ENCODE measurements at places on chromosomes 7 and 10.

GRCh38 chr10:4391683-4392082 is 434.3 kb upstream of the AKR1E2 start:
- H3K27me3 ChIP-seq, result no peaks in the 10 kb centered on the region
- H3K4me3 ChIP-seq, result no peak overlapping the region
- no peak overlapping the region for H3K27ac ChIP-seq
- no peaks in the 10 kb centered on the region for H3K36me3 ChIP-seq

DNA sequence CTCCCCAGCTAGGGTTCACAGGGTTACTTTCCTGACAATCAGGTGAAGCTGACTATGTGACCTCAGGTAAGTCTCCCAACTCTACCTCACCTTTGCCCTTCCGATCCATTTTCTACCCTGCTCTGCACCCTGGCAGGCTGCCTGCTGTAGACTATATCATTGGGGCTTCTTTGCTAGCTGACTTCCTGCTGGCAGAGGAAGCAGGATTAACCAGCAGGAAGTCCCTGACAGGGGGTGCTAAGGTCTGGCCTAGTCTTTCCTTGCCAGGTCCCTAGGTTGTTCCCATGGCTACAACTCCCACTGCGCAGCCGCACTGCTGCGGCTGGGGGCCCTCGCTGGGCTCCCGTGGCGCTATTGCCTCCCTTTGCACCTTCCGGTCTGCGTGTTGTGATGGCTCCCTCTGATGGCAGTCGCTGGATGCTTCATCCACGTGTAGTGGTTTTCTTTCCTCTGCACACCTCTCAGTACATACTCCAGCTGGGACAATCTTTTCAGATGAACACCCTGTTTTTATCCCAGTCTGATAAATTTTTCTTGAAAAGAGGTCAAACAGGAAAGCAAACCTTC is 365.9 kb downstream of the REEP3 start:
- no peak for DNase-seq
- no peak overlapping the region for H3K27ac ChIP-seq
- no peaks in the 10 kb centered on the region for H3K4me1 ChIP-seq
- H3K36me3 ChIP-seq, result no peaks in the 10 kb centered on the region

DNA sequence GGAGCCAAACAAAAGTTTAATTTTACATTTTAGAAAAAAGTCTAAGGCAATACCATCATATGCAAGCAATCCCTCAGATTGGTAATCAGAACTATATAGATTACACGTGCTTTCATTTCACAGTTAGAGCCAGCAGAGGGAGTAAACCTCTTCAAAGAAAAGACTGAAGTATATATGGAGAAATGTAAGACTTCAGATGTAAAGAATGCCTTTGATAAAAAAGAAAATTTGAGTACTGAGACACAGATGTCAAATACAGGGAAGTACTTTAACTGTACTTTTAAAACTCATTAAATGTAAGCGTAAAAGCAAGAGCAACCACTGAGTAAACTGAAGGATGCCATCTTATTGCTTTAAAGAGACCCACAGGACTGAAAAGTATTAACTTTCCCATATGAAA is 101.4 kb upstream of the FAM133B start:
- peaks cover 2% of the 10 kb centered on the region for H3K36me3 ChIP-seq
- H3K27ac ChIP-seq, result no peak overlapping the region
- no peak overlapping the region for H3K4me3 ChIP-seq
- no peaks in the 10 kb centered on the region for H3K27me3 ChIP-seq
- no peaks in the 10 kb centered on the region for H3K4me1 ChIP-seq

DNA sequence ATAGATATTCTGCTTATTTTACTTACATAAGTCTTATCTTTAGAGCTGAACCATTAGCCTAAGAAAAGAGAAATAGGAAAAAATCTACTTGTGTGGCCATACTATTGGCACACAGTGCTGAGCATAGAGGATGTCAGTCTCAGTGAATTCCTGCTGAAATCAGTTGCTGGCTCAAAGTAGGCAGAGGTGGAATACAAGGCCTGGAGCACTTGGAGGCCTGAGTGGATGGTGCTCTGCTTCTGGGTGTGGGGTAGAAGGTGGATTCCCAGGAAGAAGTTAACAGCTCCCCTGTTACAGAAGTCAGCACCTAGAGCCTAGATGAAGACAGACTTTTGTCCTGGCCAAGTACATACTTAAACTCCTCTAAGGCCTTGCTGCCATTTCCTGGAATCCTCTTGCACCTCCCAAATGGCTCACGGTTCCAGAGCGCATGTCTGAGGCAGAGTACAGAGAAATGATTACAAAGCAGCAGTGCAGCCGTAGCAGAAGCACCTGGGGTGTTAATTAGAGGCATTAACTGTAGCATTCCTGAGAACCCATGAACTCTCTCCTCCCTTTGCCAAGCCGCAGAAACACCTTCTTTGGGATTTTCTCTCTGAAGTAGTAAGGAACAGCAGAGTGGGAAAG is 18.0 kb upstream of the XPNPEP1 start:
- no peaks in the 10 kb centered on the region for H3K27me3 ChIP-seq
- no peak for DNase-seq
- H3K27ac ChIP-seq, result no peak overlapping the region
- no peaks in the 10 kb centered on the region for H3K4me1 ChIP-seq
- H3K4me3 ChIP-seq, result no peak overlapping the region

DNA sequence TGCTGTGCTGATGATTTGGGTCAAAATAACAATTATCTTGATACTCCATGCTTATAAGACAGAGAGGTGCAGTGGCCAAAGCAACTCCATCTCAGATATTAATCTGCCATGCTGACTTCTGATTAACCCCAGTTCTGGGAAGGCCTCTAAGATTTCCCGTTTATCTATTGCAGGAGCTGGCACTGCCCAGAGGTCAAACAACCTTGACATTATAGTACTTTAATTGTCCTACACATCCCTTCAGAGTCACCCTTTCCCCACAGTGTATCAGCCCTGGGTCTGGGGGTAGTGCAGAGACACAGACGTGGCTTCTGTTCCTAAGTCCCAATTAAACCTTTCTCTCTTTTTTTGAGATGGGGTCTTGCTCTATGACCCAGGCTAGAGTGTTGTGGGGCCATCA is 63.8 kb downstream of the PARD3 start:
- no peaks in the 10 kb centered on the region for H3K36me3 ChIP-seq
- H3K27me3 ChIP-seq, result no peaks in the 10 kb centered on the region
- no peak overlapping the region for H3K4me3 ChIP-seq
- DNase-seq, result no peak
- no peak overlapping the region for H3K27ac ChIP-seq

DNA sequence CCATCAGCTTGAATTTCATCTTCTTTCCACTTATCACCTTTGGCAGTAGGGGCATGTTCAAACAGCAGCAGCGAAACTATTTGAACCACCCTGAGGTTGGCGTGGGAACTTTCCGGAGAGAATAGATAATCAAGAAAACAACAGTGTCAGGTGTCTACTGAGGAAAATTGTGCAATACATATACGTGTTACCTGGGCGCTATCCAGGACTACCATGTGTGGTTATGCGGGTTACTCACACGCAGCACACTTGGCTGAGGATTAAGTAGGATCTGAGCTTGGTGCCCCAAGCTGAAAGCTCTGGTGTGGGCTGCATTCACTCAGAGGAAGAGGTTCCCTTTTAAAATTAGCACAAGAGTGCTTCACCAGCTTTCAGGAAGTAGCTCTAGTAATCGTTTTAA is 8.8 kb upstream of the ABI1 start:
- H3K4me3 ChIP-seq, result no peak overlapping the region
- no peaks in the 10 kb centered on the region for H3K36me3 ChIP-seq
- DNase-seq, result no peak
- no peaks in the 10 kb centered on the region for H3K4me1 ChIP-seq

DNA sequence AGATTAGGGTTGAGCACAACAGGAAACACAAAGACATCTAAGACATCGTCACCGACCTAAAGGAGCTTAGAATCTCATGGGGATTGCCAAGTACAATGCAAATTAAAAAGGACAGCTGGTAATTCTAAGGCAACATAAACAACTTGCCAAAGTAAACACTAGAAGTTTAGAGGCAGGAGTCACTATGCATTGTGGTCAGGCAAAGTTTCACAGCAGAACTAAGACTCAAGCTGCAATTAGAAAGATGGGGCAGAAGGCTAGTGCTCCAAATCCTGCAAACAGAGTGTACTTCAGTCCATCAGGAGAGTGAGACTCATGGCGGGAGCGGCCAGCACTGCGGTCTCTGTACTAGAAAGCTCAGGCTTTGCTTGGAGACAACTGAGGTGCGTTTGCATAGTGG is 52.7 kb downstream of the HIPK2 start:
- H3K27ac ChIP-seq, result peak overlapping the region; percentile 39
- H3K27me3 ChIP-seq, result no peaks in the 10 kb centered on the region
- DNase-seq, result peak; percentile 59
- peaks cover 25% of the 10 kb centered on the region for H3K4me1 ChIP-seq
- no peak overlapping the region for H3K4me3 ChIP-seq

GRCh38 chr7:20170633-20171032 is 46.6 kb downstream of the MACC1 start:
- H3K27ac ChIP-seq, result no peak overlapping the region
- H3K4me3 ChIP-seq, result no peak overlapping the region
- H3K27me3 ChIP-seq, result no peaks in the 10 kb centered on the region

DNA sequence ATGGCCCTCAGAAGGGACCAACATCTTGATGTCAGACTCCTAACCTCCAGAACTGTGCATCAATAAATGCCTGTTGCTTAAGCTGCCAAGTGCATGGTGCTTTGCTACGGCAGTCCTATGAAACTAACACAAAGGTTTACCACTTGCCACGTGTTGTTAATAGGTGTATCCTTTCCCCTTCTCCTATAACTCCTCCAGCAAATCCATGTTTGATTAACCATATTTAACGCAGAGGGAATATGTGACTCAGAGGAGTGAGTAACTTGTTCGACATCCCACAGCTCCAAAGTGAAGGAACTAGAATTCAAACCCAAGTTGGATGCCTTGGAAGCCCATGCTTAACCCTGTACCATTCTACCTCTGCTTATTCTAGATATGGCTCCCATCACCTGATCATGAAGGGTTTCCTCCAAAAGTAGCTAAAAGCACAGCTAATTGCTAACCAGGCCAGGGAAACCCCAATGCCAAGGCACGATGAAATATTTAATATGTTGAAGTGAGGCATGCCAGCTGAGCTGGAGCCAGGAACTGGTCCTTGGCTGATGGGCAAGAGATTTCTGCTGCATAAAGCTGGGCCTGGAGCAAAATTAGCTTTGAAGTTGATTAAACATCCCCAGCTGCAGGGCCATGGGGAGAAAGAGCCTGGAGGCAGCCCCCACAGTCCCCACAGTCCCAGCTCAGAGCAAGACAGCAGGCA is 131.9 kb downstream of the C10orf90 start:
- no peaks in the 10 kb centered on the region for H3K36me3 ChIP-seq
- H3K4me1 ChIP-seq, result no peaks in the 10 kb centered on the region
- no peaks in the 10 kb centered on the region for H3K27me3 ChIP-seq
- no peak for DNase-seq

DNA sequence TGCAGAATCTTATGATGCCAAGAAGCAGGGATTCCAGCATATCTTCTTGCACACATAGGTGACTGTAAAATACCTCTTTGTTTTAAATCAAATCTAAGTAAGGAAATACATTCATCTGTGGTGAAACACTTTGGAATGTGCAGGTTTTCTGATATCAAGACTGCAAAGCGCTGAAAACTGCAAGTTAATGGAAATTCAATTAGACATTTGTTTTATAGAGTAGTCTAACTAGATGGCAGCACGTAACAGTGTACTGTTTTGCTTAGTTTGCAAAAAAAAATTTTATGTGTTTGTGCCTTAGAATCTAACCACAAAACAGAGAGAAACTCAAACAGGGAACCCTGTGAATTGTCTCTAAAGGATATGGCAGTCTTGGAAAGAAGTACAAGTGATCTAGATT is 259.2 kb downstream of the HDAC9 start:
- H3K36me3 ChIP-seq, result no peaks in the 10 kb centered on the region
- no peak overlapping the region for H3K27ac ChIP-seq
- DNase-seq, result no peak
- H3K4me1 ChIP-seq, result no peaks in the 10 kb centered on the region
- no peak overlapping the region for H3K4me3 ChIP-seq

- DNase-seq, result no peak
- H3K4me1 ChIP-seq, result no peaks in the 10 kb centered on the region
- no peaks in the 10 kb centered on the region for H3K36me3 ChIP-seq
- H3K27me3 ChIP-seq, result no peaks in the 10 kb centered on the region
Measured at GRCh38 chr7:16084370-16084769, 337.0 kb downstream of the CRPPA start.

- H3K27ac ChIP-seq, result peak overlapping the region; percentile 88
- peaks cover 21% of the 10 kb centered on the region for H3K4me1 ChIP-seq
- no peaks in the 10 kb centered on the region for H3K27me3 ChIP-seq
- no peaks in the 10 kb centered on the region for H3K36me3 ChIP-seq
Measured at GRCh38 chr7:131109759-131110296, 217.8 kb upstream of the MKLN1 start.

DNA sequence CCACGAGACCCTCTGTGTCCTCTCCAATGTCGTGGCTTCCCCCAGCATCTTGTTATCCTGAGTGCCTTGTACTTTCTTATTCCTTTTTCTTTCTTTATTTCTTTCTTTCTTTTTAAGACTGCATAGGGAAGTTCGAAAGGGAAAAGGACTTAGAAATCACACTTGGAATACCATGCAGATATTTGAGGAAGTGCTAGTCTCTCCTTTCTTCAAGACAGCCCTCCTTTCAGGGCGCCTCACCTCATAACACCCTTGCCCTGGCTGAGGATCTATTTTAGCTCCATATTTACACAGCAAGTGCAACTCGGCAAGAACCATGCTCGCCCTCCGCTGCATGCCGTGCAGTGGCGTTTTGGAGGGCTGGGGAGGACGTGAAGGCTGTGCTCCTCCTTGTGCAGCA is 232.3 kb upstream of the GLI3 start:
- H3K36me3 ChIP-seq, result no peaks in the 10 kb centered on the region
- H3K27ac ChIP-seq, result no peak overlapping the region
- no peak for DNase-seq

DNA sequence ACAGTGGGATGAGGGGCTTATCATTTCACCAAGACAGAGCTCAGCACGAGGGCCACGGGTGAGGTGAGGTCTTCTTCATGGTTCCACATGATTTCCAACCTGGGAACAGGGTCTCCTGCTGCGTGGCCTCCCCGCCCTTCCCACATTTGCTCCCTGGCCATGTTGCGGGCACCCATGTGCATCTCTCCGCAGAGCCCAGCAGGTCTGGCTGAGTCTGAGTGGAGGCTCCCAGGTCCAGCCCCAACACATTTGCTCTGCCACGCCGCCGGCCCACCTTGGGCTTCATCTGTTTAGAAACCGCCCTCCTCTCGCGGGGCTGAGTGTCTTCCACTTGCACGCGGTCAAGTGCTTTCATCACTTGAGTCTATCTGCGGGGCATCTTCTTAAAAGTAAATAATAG is 14.8 kb upstream of the PRKAR1B start:
- DNase-seq, result no peak
- no peaks in the 10 kb centered on the region for H3K4me1 ChIP-seq
- no peak overlapping the region for H3K27ac ChIP-seq
- peaks cover 9% of the 10 kb centered on the region for H3K36me3 ChIP-seq
- no peak overlapping the region for H3K4me3 ChIP-seq
- no peaks in the 10 kb centered on the region for H3K27me3 ChIP-seq

GRCh38 chr7:93198472-93198871 is 27.8 kb downstream of the HEPACAM2 start:
- DNase-seq, result no peak
- no peaks in the 10 kb centered on the region for H3K4me1 ChIP-seq
- no peaks in the 10 kb centered on the region for H3K27me3 ChIP-seq
- no peak overlapping the region for H3K27ac ChIP-seq
- H3K4me3 ChIP-seq, result no peak overlapping the region

Data from GM12878 (cell line).